CD4-positive, alpha-beta T cell treated with Interleukin-2 at 100 ng/mL for 4 hours (primary cell): ENCODE measurements at places on chromosomes 2 and 18.

DNA sequence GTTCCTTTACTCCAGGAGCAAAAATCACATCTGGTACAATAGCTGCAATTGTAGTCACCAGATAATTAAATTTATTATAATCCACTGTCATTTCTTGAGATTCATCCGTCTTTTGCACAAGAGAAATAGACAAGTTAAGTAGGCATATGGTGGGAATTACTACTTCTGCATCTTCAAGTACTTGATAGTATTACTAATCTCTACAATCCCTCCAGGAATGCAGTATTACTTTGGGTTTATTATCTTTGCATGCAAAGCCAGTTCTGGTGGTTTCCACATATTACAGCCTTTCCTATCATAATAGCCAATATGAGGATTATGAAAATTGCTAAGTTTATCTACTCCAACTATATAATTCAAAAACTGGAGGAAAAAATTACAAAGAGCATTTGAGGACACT lies 254.1 kb downstream of the IKZF2 start:
- no peak for DNase-seq

GRCh38 chr2:105756435-105756834 lies 11.7 kb downstream of the NCK2 start:
- no peak for DNase-seq

DNA sequence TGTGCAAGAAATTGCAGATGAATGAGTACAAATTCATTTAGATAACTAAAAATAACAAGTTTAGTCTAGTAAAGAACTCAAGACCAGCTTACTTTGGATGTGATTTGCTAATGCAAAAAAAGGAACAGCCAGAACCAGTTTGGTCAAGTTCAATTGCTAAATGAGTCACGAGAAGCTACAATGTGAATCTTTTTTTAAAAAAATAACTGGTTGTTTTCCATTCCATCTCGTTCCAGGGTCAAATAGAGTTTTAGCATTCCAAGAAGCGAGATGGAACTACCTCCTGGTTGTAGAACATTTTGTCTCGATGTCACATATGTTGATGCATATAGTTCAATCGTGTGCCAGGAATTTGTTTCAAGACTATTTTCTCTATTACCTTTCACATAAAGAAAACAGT lies 65.0 kb upstream of the IKZF2 start:
- no peak for DNase-seq

GRCh38 chr2:172200495-172201085 lies 97.9 kb upstream of the DLX2 start:
- DNase-seq: peak; percentile 25

DNA sequence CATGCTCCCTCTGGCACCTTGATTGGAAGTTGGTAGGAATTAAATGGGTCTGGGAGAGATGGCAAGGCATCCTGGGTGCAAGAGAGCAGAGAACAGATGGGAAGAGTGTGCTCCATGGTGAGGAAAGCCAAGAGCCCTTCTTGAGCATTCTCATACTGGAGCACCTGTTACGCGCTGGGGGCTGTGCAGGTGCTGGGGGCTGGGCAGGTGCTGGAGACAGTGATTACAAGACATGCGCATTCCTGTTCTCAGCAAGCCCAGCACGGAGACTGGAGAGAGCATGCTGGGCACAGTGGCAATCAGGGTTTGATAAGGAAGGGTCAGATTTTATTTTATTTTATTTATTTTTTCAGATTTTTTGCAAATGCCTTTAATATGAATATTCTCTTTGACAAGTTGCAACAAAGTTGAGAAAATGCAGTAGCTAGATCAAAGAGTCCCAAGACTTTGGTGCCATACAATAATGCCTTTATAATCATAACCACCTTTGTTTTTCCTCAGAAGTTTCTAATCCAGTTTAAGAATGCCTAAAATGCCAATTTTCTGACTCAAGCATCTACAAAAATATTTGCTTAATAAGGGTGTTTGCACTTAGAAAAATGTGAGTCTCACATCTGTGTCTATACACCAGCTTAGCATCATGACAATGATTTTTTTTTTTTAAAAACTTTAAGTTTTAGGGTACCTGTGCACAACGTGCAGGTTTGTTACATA lies 193.3 kb downstream of the RNF152 start:
- no peak for DNase-seq

GRCh38 chr2:177338177-177338721 lies 54.3 kb upstream of the AGPS start:
- DNase-seq: no peak

DNA sequence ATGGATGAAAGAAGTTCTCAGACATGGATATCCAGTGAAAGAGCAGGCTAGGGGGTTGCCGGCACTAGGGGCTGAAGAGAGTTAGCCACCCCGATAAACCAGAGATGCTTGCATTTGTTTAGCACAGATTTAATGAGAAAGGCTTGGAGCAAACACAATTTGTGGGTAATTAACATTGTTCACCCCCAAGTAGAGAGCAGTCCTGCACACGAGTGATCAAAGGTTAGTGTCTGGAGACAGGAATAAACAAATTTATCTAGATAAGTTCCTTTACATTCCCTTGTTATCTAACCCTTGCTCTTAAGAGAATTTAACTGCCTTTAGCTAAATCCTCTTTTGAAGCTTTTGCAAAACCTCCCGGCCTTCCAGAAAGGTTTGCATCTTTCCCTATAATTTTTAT lies 23.9 kb downstream of the HTR2B start:
- DNase-seq: no peak

DNA sequence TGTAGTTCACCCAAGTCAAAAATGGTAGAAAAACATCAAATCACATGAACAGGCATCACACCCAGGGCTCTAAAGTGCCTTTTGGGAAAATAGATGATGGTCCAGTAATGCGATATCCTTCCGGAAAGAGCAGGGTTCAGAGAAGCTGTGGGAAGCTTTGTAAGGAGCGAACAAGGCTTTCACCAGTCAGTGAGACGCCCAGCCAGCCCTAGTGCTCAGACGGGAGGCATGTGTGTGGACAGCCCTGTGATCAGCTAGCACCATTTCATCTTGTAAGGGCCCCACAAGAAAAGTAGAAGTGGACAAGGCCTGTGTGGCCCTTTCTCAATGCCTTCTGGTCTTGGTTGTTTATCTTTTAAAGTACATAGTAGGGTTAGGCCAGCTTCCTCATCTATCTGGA lies 76.1 kb downstream of the SMIM21 start:
- DNase-seq: no peak

DNA sequence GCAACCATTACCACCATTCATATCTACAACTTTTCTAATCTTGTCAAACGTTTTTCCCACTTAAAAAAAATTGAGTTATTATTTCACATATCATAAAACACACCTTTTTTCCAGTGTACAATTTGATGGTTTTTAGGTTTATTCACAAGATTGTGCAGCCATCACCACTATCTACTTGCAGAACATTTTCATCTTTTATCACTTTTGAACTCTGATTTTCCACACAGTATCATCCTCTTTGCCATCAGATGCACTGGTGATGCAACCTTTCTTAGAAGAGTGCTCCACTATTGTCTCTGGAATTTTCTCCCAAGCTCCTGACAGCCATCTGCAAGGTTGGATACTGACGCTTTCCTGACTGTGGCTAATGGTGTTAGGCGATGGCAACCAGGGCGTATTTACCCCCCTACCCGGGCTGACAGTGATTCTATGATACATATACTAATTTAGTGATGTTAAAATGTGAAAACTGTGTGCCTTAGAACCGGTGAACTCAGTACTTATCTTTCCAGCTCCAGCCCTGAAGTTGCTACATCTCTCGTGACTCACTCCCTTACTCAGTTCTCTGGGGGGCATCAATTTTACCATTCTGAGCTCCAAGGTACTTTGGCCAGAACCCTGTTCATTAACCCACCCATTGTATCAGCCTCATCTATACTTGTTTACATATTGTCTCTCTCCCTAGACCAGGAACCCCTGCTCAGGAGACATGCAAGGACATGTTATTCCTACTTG lies 105.4 kb upstream of the SPRED2 start:
- DNase-seq: no peak

GRCh38 chr2:214050731-214051130 lies 360.1 kb upstream of the VWC2L start:
- no peak for DNase-seq

- peak; percentile 44 for DNase-seq
These were observed 706 bp downstream of the UBXN2A start for GRCh38 chr2:23940718-23941620.

GRCh38 chr2:149410701-149411484 lies 80.5 kb downstream of the LYPD6 start:
- DNase-seq: no peak

DNA sequence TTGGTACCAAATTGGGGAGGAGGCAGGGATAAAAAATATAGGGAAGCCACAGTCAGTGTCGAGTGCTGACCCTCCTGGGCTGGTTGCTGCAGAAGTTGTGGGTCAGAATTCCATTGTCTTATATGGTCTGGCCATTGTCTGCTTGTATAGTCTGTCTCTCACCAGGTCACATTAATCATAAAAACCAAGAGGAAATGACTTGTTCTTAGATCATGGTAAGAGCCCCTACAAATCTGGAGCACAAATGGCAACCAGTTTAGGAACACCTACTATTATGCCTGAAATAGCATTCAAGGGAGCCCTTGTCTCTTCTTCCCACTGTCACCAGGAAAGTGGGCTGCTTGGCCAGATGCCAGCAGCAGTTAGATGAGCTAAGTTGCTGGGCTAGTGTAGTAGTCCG lies 119.7 kb upstream of the RMP24 start:
- no peak for DNase-seq
